Large intestine (tissue), 12 donors: ENCODE measurements at places on chromosomes 2 and 18. TPM values are rescaled to one million over a fixed set of nuclear protein-coding genes. Genes with fewer than 3 reads are reported as not detected.

DNA sequence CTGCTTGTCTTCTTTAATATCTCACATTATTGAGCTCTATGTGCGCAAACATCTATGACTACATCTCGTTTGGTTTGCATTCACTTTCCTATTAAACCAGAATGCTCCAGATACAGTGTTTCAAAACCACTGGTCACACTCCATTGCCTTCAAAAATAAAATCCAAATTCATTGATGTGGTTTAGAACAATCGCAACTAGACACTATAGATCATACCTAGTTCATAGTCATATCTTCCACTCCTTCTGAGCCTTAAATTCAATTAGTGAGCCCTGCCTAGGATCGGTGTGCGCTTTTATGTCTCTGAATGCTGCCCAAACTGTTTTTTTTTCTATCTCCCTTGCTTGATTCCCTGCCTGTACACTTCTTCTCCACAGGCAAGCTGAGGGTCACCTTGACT is 238.5 kb upstream of the RGPD4 start:
- H3K4me3 ChIP-seq, result no peak overlapping the region
- H3K27me3 ChIP-seq, result no peaks in the 10 kb centered on the region
- no peak overlapping the region for H3K27ac ChIP-seq
- no peak for DNase-seq

- H3K27me3 ChIP-seq, result no peaks in the 10 kb centered on the region
- no peak overlapping the region for H3K4me3 ChIP-seq
Measured at GRCh38 chr2:164766216-164766953, 75.2 kb downstream of the COBLL1 start.

DNA sequence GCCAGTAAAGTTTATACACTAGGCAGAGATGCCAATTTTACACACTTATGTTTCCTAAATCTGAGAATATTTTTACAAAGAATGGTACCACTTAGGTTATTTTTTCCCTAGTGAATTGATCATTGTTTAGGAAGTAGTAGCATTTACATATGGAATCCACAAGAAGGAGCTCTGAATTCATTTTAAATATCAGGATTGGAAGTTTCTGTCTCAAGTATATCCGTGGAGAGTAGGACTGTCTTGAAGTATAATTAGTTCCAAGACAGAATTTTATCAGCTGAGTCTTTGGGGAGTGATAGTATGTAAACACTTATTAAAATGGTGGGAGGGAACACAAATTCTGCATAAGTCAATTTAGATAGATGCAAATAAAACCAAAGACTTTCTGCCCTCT is 82.3 kb upstream of the FAM98A start:
- DNase-seq, result no peak
- no peaks in the 10 kb centered on the region for H3K36me3 ChIP-seq
- no peak overlapping the region for H3K4me3 ChIP-seq
- H3K27ac ChIP-seq, result no peak overlapping the region

GRCh38 chr18:59249199-59249774 is 24.0 kb downstream of the RAX start:
- no peaks in the 10 kb centered on the region for H3K36me3 ChIP-seq
- no peak overlapping the region for H3K27ac ChIP-seq
- H3K4me3 ChIP-seq, result no peak overlapping the region
- no peaks in the 10 kb centered on the region for H3K4me1 ChIP-seq
- DNase-seq, result peak; percentile 43

LIMS3 gene
- 2.2 TPM for polyA plus RNA-seq
